ENCODE measurements at places on chromosomes 6 and 20.

- DNase-seq: peak; percentile 72
Measured at GRCh38 chr20:17431621-17432364, 99.4 kb downstream of the BFSP1 start.

DNA sequence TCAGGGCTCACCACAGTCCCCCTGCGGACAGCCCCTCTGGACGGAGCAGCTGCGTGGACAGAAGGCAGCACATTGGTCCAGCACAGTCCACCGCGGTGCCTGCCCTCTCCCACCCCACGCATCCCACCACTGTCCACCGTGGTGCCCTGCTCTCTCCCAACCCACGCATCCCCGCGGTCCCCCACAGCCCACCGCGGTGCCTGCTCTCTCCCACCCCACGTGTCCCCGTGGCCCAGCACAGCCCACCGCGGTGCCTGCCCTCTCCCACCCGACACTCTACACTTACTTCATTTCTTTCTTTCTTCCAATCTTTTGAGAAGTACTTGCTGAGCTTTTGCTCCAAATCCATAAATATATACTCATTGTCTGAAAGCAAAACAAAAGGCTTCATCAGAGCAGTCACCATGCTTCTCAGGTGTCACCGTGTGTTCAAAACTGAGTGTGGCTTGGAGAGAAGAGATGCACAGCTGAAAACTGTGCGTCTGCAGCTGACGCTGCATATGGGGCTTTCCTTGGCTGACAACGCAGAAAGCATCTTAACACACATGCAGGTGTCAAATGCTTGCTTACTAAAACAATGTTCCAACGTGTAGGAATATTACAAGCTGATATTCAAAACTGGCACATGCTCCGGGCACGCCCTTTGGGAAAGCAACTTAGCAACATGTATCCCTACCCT, 11.8 kb downstream of the FRMD1 start:
- no peak for DNase-seq

DNA sequence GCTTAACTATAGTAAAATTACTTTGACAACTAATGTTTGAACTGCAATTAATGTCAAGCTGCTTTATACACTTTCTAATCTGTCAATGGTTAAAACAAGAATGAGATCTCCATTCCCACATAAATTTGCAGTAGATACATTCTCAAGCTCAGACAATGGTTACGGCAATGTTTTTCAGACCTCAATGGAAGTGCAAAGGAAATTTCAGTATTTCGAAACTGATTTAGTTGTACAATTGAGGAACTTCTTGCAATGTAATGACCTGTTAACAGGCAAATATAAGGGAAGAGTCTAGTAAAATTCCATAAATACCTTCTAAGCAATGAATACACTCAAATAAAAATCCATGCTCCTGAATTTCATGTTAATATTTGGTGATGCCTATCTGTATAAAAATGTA, 94.7 kb downstream of the ADTRP start:
- DNase-seq: no peak

DNA sequence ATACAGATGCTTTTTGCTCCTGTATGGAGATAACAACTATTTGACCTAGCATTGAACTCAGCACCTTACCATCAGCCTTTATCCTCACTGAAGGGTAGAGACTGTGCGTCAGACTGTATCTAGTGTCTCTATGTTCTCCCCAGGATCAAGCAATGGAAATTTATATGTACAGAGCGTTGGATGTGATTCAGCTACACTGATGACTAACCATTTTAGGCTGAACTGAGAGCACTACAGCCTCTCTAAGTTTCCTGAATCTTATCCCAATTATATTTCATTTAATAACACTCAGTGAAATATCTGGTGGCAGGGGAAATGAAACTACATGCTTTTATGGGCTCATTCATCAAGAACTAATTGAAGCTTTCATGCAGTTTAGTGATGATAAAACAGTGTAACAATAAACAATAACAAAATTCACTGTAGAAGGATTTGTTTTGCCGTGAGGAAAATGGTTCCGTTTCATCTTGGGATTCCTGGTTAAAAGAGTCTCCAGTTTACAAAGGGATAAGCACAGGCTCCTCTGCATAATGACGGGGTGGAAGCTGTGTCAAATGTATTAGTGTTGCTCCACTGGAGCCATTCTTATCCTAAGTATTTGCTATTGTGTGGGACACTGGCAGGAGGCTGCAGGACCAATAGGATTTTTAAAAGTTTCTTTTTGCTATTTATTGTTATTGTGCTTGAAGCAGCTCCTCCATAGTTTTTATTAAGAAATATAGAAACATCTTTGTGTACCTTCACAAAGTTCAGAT, 567.6 kb upstream of the MMS22L start:
- DNase-seq: no peak

- DNase-seq: no peak
Measured at GRCh38 chr6:141677598-141678211, 455.0 kb upstream of the GJE1 start.

DNA sequence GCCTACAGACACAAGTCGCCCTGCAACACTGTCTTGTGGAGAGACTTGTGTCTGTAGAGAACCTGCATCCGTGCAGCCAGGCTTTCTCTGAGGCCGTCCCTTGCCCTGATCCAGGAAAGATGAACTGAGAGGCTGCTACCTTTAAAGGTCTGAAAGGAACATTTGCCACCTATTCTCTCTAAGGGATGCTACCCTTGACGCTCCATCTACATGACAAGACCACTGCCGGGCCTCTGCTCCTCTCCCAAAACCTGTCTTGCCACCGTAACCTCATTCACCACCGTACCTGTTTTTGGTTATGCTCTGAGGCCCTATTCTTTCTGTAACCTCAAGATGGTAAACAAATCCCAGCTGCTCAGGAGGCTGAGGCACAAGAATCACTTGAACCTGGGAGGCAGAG, 73.9 kb downstream of the FOXF2 start:
- DNase-seq: no peak

All from WTC11 (cell line).